Left lobe of liver (tissue), 2 donors: ENCODE measurements at places on chromosomes 1 and 21.

- DNase-seq = no peak
Measured at GRCh38 chr1:32256473-32257226, 5.6 kb downstream of the LCK start.

DNA sequence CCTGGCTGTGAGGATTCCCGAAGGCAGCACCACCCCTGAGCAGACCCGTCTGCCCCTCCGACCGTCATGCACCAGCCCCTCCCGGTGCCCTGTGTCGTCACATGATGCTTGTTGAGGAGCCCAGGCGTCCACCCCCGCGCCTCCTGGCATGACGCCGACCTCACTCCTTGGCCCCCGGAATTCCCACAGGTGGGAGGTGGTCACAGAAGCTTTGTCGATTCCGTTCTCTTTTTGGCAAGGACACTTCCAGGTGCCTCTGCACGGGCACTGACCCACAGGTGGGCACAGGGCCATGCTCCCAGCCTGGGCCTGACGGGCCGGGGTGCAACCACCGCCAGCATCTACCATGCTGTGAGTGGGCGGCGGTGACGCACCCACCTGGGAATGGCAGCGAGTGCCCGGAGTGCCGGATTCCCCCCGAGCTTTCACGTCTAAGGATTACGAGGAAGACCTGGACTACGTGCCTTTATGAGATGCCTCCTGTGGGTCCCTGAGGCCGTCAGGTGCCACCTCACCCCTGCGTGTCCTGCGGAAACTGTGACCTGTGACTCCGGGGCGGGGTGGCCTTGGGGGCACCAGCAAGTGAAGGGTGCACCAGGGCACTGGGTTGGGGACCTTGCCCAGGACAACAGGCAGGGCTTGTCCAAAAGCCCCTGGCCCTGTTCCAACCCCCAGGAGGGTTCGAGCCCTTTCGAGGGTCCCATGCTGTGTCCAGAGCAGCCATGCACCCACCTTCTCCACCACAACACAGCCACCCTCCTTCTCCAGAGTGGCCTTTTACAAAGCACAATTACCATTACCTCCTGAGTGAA lies 31.4 kb upstream of the COL6A1 start:
- no peak for DNase-seq

- no peak for DNase-seq
Measured at GRCh38 chr1:40711465-40712404, 20.2 kb downstream of the NFYC start.

- DNase-seq = no peak
Measured at GRCh38 chr1:169110236-169110635, 3.7 kb downstream of the ATP1B1 start.

DNA sequence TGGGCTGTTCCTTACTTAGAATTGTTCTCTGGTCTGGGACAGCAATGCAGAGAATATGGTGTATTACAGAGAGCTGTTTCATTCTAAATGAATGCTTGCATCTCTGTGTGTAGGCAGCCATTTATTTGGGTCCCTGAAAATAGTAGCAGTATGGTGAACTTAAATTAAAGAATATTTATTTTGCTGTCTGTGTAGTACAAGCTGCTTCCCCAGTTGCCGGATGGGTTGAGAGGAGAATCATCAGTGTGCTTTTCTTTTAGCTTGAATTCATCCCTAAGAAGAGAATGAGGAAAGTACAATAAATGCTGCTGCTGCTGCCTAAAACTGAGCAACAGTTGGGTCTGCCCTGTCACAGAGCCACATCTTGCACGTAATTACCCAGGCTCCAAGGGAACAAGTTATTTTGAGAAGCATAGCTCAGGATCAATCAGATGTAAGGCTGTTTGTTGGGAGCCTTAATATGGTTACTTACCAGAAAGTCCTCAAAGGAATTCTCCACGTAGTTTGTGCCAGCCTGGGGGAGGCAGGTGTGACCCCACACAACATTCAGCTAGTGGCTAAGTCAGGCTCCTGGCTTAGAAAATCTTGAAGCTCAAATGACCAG lies 16.6 kb downstream of the ACTN2 start:
- no peak for DNase-seq

DNA sequence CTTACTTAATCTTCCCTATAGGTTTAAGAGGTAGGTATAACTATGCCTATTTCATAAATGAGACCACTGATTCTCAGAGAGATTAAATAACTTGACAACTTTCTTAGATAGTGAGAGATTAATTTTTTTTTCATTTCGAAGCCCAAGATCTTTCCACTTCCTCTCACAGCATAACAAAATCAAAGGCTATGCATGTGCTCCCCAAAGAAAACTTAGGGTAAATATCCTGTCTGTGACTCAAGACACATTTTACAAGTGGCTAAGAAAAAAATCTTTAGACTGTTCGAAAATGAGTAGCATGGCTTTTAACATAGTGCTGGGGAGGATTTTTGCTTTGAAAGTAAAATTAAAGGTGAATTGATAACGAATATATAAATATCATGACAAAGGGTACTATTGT lies 8.2 kb upstream of the C1orf141 start:
- DNase-seq = no peak

DNA sequence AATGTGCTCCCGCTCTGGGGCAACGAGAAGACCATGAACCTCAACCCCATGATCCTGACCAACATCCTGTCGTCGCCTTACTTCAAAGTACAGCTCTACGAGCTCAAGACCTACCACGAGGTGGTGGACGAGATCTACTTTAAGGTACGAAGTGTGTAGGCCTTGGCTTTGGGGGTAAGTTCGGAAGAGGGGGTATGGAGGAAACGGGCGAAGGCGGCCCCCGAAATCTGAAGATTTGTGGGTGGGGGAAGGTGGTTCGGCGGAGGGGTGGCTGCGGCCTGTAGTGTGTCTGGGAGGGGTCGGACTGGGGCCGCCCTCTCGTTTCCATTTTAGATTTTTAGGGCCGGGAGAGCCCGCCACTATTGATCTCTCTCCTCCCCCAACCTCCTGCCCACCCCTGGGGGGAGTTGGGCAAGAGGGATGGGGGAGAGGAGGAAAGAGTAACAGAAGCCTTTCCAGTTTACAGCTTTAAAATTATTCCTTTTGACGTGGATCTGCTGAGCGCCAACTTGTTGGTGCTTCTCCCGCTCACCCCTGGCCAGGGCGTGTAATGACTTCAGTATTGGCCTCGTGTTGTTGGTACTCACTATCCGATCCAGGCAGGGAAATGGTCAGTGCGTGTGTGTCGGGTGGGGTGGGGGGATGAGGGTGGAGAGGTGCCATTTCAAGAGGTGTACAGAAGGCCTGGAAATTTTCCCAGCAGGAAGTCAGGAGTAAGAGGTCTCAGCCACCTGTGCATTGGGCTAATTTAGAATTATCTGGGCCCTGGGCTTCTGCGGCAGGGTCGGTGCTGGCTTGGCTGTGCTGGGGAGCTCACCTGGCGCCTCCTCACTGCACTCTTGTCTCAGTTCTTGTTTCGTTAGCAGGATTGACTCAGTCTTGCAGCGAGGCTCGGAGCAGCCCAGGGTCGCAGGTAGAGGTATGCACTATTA lies 880 bp downstream of the PRPF38B start:
- DNase-seq = peak; percentile 49

- no peak for DNase-seq
Measured at GRCh38 chr1:31183927-31184554, 55.6 kb downstream of the NKAIN1 start.

- no peak for DNase-seq
Measured at GRCh38 chr1:41529621-41530395, 45.3 kb upstream of the EDN2 start.

GRCh38 chr1:50502147-50502546 lies 78.9 kb upstream of the DMRTA2 start:
- no peak for DNase-seq

GRCh38 chr1:80893115-80893514 lies 907.6 kb upstream of the ADGRL2 start:
- no peak for DNase-seq

DNA sequence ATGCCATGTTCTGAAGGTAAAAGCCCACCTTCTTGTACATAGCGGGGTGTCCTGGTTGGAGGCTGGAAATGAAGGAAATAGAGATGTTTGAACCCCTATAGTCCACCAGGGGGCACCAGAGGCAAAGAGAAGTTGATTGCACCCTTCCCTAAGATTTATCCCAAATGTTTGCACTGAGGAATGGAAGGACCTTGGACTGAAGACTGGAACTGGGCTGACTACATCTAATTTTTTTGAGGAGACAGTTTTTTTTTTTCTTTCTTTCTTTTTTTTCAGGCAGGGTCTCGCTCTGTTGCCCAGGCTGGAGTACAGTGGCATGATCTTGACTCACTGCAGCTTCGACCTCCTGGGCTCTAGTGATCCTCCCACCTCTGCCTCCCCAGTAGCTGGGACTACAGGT lies 55.3 kb upstream of the EIF4G3 start:
- no peak for DNase-seq

- DNase-seq = peak; percentile 89
Measured at GRCh38 chr1:59926381-59927123, at the start of gene CYP2J2. CYP2J2 (minus strand) TSS chr1:59926773; CDS start chr1:59926746, 27 bp downstream.

GRCh38 chr1:155136748-155137147 lies 1.1 kb downstream of the SLC50A1 start:
- no peak for DNase-seq

- DNase-seq = no peak
Measured at GRCh38 chr21:40208206-40208947, 341.1 kb downstream of the PCP4 start.

GRCh38 chr1:217674028-217674729 lies 43.0 kb downstream of the SPATA17 start:
- DNase-seq = no peak

- no peak for DNase-seq
Measured at GRCh38 chr1:25467616-25468015, 36.9 kb downstream of the MACO1 start.

GRCh38 chr1:206538086-206538770 lies 30.9 kb downstream of the RASSF5 start:
- DNase-seq = no peak

DNA sequence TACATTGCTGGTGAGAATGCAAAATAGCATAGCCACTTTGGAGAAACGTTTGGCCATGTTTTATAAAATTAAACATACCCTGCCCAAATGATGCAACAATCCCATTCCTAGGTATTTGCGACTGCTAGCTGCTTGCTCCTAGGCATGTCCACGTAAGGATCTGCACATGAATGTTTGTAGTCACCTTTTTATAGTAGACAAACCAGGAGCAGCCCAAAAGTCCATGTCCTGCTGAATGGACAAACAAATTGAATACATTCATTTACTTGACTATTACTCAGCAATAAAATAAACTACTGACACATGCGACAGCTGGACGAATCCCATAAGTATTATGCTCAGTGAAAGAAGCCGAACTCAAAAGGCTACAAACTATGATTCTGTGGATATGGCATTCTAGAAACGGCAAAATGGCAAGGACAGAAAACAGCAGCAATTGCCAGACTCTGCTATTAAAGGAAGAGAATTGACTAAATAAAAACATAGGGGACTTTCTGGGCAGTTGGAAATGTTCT lies 161.9 kb upstream of the GALNT2 start:
- no peak for DNase-seq

DNA sequence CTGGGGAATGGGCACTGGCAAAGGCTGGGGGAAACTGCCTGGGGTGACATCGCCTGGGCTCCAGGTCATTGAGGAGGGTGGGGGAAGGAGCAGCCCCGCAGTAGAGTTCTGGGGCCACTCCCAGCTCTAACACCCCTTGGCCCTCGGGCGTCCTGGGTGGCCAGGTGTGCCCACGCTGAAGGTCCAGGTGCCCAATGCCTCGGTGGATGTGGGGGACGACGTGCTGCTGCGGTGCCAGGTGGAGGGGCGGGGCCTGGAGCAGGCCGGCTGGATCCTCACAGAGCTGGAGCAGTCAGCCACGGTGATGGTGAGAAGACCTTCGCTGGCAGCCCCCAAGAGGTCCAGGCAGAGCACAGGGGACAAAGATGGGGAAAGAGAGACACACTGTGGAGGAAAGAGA lies 7.7 kb downstream of the NTRK1 start:
- DNase-seq = no peak

DNA sequence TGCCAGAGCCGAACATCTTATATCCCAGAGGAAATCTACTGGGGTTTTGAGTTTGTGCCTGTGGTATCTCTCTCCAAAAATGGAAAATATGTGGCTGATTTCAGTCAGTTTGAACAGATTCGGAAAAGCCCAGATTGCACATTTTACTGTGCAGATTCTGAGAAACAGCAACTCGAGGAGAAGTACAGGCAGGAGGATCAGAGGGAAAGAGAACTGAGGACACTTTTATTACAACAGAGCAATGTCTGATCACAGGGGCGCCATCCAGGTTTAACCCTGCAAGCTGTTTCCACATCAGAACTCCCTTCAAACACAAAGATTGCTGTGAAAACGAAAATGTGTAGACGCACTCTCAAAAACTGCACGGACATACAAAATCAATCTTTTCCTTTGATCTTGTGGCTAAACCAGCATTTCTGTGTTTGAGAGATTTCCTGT lies 43.4 kb downstream of the KCNJ15 start:
- no peak for DNase-seq

DNA sequence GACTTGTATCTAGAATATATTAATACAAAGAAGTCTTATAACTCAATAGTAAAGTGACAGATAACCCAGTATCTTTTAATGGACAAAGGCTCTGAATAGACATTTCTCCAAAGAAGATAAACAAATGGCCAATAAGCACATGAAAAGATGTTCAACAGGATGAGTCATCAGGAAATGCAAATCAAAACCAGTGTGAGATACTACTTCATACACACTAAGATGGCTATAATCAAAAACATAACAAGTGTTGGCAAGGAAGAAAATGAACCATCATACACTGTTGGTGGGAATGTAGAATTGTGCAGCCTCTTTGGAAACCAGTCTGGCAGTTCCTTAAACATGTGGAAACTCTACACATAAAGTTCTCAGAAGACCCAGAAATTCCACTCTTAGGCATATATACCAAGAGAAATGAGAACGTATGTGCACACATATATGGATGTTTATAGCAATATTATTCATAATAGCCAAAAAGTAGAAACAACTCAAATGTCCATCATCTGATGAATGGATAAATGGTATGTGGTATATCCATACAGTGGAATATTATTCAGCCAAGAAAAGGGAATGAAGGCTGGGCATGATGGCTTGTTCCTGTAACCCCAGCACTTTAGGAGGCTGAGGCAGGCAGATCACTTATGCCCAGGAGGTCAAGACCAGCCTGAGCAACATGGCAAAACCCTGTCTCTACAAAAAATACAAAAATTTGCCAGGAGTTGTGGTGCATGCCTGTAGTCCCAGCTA lies 9.9 kb upstream of the MPL start:
- no peak for DNase-seq
